ENCODE measurements at places on chromosomes 7 and 10.

DNA sequence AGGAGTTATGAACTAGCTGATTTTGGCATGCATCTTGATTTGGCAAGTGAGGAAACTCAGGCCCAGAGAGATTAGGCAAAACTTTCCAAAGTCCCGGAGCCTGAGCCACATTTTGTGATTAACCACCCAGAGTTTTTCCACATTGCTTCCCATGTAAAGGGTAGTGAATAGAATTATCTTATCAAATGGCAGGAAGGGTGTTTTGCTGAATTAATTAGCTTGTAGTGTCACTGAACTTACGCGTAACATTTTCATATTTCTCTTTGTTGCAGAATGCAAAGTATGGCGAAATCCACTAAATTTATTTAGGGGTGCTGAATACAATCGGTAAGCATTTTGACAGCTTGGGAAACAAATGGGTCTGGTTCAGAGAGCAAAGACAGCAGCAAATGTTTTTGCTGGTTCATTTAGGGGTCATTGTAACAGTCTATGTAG lies 176.2 kb downstream of the ST7 start:
- no peak for DNase-seq

DNA sequence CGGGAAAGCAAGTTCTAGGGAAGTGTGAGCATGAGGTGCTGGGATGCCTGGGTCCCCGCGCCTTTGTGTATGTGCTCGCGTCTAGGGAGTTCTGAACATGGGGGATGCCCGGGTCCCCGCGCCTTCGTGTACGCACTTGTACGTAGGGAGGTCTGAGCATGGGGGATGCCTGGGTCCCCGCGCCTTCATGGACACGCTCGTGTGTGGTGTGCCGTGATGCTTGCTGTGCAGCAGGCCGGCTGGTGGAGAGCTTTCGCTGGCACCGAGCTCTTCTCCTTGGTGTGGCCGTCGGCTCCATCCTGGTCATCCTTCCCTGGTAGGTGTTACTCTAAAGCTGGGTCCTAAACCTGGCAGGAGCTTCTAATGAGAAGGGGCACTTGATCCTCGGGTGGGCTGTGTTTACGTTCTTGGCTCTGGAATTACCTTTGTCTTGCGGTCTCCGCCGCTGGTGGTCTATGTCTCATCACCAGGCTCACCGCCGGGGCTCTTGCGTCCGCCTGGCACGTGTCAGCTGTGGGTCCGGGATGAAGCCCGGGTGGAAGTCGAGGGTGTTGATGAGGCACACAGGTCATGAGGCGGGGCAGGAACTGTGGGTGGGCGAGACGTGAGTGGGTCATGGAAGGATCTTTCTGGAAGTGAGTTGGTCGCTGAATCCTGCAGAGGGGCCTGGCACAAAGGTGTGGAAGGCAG lies 63.5 kb downstream of the DNAJB6 start:
- no peak for DNase-seq

DNA sequence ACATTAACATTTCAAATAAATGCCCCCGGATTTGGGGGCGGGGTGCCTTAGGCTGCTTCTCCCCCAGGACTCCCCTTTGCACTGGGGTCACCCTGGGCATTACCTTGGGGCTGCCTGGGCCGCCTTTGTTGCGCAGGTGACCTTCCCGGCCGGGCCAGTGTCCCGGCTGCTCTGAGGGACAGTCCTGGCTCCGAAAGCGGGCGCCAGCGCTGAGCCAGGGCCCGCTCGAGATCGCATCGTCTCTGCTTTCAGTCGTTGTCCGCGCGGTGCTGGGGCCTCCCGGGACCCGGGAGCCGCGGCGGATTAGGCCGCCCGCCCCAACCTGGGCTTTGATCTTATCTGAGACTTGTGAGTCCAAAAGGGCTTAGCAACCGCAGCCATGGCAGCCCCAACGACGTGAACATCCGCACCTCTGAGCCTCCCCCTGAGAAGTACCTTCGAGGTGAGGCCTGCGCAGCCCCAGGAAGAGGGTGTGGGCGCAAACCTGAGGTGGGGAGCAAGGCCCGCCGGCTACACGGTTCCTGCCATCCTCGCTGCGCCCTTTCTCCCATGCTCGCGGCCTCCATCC lies 14.8 kb upstream of the WAPL start:
- DNase-seq: peak; percentile 22

GRCh38 chr10:110576220-110576619 lies 8.7 kb downstream of the SMC3 start:
- DNase-seq: no peak

GRCh38 chr7:151507806-151508205 lies 11.9 kb downstream of the RHEB start:
- no peak for DNase-seq

DNA sequence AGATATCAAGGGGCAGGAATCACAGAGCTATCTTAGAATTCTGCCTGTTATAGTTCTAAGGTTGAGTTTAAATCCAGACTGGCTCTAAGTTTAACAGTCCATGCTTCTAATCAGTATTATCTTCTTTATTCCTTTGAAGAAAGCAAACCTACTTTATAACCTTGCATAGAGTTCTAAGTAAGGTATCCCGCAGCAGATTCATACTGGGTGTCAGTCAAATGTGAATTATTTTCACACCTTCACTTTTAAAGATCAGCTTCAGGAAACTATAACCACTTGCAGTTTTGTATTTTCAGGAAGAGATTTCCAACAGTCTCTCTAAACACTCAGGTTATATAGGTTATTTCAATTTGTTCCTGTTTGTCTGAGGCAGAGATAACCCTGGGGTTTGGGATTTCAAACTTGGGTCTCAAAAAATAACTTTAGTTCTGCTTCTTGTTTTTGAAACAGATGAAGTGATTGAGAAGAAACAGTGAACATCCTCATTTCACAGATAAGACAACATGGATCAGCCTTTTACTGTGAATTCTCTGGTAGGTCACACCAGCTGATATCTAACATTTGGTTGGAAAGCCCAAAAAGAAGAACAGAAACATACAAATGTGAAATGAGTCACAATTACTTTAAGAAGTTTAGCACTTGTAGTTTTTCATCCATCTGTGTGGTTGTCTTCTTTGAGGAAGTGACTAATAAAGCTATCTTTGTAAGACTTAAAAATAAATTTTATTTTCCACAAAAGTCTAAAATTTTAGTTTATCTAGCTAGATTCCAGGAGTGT lies 21.4 kb downstream of the STAMBPL1 start:
- peak; percentile 57 for DNase-seq

Measured in CD4-positive, CD25-positive, alpha-beta regulatory T cell (primary cell).